AG09309 (cell line): ENCODE measurements at places on chromosomes 7 and 10.

GRCh38 chr10:6721480-6721879 lies 141.4 kb upstream of the PRKCQ start:
- peak; percentile 95 for DNase-seq

DNA sequence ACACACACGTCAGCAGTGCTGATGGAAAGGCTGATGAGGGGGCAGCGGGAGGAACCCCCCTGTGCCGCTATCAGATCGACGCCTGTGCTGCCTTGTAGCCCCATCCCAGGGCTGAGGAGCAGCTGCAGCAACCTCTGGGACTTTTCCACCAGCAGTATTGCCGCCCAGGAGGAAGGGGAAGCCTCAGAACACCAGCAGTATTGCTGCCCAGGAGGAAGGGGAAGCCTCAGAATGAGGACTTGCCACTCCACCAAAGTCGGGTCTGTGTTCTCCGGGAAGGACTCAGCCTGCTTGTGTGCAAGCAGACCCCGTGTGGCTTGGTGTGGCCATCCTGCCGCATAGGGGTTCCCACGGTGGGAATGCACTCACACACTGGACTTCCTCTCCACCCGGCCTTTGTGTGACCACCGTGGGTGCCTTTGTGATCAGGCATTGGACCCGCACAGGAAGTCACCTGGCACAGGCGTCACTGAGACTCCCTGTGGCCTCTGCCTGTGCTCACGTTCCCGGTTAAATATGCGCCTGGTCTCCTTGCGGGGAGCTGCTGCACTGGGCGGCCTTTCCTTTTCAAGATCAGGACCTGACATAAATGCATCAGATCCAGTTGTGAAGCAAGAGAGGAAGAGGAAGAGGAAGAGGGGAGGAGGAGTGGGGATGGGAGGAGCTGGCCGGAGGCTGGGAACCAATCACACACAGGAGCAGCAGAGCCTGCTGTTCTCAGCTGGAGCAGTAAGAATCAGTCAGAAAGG lies 248.5 kb downstream of the DNAJB6 start:
- no peak for DNase-seq

GRCh38 chr10:7492660-7493046 lies 81.8 kb upstream of the SFMBT2 start:
- DNase-seq: no peak

DNA sequence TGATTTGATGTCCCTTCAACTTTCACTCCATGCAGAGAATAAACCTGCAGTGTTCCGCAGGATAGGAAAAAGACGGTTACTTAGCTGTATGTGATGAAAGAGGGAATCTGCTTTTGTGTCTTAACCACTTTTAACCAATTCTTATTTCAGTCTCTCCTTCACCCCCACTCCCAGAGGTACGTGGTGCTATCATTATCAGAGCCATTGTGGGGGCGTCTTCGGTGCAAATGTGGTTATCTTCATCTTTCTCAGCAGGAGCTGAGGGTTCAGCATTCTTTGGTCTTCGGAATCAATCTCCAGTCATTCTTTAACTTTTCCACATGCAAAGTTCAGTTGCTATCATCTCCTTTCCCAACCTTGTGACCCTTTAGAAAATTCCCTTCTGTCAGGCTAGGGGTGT lies 219.9 kb upstream of the LYZL1 start:
- no peak for DNase-seq

- DNase-seq: no peak
Observed at GRCh38 chr10:83492004-83492403, 647.3 kb upstream of the GHITM start.

- DNase-seq: no peak
Observed at GRCh38 chr10:106380706-106381105, 783.8 kb downstream of the SORCS1 start.

GRCh38 chr7:38830826-38831225 lies 78.2 kb downstream of the VPS41 start:
- DNase-seq: no peak

DNA sequence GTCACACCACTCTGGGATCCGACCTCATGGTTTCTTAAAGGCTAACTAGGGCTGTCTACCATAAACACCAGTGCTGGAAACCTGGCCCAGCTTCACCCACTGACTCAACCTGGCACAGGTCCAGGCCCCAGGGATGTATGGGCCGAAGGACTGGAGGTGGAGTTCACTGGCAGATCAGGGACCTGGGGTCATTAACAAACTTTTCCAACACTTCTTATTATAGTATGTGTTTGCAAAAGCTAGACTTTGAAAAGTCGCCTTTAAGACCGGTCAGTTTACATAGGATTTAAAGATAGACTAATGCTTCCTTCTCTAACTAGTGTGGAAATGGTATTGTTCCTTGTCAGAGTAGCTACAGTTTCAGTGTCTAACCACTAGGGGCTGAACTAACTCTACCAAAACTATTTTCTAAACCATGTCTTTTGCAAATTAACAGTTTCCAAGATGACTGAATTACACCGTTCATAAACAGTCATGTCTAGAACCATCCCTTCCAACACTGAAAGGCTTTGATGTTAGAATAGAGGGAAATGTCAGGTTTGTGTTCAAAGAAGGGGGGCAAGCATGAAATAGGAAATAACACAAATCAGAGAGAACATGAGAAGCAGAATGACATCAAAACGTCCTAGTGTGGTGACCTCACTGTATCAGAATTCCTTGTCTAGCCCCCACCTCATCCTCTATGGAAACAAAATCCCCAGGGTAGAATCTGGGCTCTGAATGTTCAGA lies 29.7 kb downstream of the STN1 start:
- peak; percentile 39 for DNase-seq

DNA sequence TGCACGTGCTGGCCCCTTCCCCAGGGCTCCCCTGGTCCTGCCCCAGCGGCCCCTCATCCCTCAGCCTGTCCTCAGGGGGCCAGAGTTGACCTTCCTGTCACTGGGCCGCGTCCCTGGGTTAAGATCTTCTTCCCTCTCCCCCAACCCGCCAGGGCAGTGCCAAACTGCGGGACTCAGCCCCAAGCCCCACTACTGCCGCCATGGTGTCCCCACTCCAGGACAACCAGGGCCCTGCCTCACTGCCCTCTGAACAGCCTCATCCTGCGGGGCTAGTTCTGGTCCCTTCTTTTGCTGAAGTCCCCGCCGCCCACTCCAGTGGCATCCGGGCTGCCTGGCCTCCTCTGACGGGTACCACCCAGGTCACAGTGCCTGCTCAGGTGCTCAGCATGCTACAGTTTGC lies 37.5 kb downstream of the UNCX start:
- DNase-seq: no peak

DNA sequence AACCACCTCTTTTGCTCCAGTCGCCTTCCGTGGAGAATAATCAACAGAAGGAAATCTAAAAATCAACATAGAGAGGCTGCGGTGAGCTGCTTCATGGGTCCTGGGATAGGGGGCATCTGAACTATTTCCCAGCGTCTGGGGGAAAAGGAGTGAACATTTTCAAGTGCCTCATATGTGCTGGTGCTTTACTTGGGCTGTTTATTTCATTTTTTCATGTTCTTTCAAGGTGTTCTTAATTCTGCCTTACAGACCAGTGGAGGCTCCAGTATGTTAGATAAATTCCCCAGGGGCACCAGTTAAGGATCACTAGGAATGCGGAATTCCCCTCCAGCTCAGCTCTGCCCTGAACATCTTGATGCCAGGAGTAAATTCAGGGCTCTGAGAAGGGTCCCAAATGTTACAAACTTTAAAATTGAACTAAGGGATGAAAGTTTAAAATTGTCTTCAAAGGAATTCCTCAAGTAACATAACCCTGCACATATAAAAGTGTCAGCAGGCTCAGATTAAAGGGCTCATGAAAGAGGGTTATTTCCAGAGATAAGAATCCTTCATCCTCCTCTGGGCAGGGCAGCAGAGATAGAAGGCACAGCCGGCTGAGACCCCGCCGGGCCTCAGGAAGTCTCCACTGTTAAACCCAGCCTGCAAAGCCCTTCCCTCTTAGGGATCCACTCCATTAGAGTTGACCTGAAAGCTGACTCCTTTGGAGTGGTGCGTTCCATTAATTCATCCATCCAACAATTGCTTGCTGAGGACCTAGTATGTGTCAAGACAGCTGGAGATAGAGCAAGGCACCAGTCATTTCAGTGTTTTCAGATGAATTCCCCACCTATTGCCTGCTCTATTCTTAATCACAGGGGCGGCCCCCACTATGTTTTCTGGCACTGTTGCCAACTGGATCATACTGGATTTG lies 345.8 kb downstream of the KCNMA1 start:
- no peak for DNase-seq

GRCh38 chr10:2935647-2936386 lies 131.5 kb upstream of the PFKP start:
- no peak for DNase-seq

DNA sequence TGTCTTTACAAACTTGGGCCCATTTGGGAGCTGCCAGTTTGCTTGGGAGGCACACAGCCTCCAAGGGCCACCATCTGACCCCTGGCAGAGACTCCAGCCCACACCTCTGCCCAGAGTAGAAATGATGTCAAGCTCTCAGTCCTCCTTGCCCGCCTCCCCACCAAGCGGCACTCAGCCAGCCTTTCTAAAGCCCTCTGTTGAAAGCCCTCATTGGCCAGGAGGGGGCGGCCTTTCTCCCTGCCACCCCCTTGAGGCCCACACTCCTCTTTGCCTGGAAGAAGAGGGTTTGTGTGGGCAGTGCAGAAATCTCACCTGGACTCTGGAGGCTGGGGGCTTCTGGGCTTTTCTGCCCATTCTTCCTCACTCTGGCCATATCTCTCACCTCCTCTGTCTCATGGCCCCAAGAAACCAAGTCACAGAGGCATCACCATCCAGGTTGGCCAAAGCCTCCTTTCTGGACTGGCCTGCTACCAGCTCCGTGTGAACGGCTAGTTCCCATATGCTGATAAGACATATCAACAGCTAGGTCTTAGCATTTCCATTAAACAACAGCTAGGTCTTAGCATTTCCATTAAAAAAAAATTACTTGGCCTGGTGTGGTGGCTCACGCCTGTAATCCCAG lies 36.1 kb downstream of the UBTD1 start:
- DNase-seq: no peak

GRCh38 chr7:117612637-117613036 lies 132.8 kb downstream of the CFTR start:
- DNase-seq: no peak

GRCh38 chr10:12091421-12091820 lies 22.7 kb downstream of the DHTKD1 start:
- no peak for DNase-seq

- no peak for DNase-seq
Observed at GRCh38 chr7:138595454-138595853, 105.7 kb downstream of the SVOPL start.

DNA sequence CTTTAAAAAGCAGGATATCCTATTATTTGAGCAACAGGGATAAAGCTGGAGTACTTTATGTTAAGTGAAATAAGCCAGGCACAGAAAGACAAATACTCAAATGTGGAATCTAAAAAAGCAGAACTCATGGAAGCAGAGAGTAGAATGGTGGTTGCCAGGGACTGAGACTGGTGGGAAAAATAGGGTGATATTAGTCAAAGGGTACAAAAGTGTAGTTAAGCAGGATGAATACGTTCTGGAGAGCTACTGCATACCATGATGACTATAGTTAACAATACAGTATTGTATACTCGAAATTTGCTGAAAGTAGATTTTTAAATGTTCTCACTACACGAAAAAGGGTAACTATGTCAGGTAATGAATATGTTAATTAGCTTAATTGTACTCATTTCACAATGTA lies 125.5 kb upstream of the VSTM2A start:
- no peak for DNase-seq

DNA sequence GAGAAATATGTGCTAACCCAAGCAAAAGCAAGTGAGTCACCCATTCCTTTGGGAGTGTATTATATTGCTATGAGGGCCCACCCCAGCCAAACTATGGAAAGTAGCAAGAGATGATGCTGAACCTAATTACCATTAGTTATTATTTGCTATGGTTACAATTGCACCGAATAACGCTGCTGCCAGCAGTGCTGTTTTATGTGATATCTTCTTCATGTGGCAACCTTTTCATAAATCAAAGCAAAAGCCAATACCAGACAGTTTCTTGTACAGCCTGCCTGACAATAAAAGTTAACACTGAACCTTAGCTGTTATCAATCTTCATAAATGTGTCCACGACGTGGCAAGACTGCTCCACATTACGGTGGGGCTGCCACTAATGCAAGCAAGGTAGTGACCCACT lies 241.7 kb upstream of the PLXNA4 start:
- DNase-seq: no peak

DNA sequence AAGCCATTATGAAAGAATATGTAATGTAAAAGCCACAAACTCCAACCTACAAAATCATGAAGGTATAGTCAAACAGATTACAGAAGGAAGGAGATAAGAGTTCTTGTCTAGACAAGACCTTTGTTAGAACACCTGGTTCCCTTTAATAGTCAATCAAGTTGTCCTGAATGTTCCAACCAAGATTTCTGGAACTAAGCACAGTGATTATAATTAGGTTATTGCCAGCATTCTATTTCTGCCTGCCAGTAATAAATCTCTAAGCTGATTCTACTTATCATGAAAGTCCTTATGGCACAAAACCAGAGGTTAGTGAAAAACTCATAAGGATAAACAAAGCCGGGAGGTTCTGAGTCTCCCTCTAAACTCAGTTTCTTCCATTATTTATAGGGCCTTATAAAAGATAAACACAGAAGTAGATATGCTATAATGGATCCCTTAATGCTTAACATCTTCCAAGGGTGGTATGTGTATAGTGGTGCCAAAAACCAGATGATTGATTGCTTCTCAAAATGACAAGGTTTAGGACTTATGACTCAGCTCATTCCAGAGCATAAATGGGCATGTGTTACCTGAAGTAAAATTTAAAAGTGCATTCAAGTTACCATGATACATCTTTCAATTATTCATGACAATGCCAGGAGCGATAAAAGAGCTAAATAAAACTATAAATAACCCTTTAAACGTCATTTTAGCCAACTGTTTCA lies 237.2 kb downstream of the CSTF2T start:
- peak; percentile 11 for DNase-seq

DNA sequence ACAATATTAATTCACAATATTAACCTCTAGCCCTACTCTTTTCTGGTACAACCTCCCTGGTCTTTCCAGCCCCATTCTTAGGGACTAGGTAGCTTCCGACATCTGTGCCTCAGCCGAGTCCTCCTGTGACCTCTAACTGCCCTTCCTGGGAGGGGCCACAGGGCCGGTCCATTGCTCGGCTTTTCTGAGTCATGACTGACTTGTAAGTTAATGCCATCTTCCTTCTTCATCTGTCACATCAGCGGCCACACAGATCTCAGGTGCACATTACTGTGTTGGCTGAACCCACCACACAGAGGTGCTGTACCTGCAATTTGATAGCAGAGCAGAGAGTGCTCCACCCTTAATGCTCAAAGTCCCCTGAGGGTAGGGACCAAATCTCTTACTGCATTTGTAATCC lies 4.1 kb upstream of the CPA4 start:
- DNase-seq: no peak

- no peak for DNase-seq
Observed at GRCh38 chr7:39414224-39415035, 151.8 kb upstream of the YAE1 start.

GRCh38 chr10:124035928-124036558 lies 57.4 kb downstream of the CHST15 start:
- DNase-seq: no peak

GRCh38 chr10:120285408-120285807 lies 171.6 kb upstream of the PLPP4 start:
- DNase-seq: no peak

DNA sequence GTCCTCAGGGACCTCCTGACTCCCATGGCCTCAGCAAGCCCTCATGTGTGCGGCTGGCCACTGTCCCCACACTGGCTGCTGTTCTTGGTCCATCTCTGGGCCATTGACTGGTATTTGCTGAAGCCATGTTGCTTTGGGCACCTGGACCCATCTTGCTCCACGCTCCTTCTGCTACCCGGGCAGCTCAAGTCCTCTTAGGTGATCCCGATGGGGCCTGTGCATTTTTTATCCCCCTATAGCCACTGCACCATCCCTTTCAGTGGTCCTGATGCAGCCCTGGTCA lies 16.7 kb downstream of the RAMP3 start:
- DNase-seq: no peak
